ENCODE measurements at places on chromosomes 2 and 18.

- no peak for DNase-seq
Measured at GRCh38 chr18:57947117-57947516, 96.9 kb upstream of the NEDD4L start.

DNA sequence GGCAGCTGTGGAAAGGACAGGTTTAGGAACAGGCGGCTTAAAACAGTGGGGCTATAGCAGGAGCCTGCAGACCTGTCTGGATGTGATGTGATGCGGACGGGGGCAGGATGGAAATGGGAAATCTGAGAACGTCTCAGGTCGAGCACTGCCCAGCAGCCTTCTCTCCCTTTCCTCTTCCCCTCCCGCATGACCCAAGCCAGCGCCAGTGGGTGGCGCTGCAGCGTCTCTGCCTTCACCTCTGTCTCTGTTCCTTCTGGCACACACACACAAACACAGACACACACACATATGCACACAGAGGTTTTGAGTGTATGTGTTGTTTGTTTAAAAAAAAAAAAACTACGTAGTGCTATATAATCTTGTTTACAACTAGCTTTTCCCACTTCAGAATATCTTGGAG, 82.0 kb upstream of the SLC66A3 start:
- DNase-seq, result no peak

GRCh38 chr2:7567646-7568045, 650.4 kb downstream of the RNF144A start:
- no peak for DNase-seq

DNA sequence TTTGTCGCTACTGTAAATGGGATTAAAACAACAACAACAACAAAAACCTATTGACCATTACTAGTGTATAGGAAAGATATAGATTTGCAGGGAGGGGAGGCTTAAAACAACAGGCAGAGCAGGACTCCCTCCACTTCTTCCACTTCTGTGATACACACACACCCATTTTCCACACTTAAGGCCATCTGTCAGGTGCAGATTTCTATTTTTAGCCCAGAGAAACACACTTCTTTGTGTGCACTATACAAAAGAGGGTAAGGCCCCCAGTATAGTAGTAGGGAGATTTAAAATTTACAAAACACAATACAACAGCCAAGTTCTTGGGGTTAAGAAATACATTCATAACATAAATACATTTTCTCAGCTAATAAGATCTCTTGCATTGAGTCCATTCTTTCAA, 22.4 kb downstream of the PTPN2 start:
- no peak for DNase-seq

GRCh38 chr2:86396291-86396785, 44.8 kb upstream of the KDM3A start:
- no peak for DNase-seq

DNA sequence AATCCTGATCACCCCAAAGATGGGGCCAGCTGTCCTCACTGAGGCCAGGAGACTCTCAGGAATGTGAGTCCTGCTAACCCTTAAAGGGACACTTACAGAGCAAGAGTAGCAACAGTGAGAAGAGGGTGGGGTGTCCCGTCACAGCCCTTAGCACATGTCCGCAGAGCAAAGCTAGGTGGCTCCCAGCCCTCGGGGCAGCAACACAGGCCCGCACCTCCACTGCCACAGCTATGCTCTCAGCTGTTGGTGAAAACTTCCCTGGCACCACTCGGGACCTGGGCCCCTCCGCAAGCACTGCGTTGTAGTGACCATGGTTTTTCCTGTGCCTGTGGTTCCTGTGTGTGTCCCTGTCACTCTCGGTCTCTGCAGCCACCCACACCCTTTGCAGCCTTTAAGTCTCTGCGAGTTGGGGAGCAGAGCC, 76.4 kb upstream of the UXS1 start:
- DNase-seq, result no peak

DNA sequence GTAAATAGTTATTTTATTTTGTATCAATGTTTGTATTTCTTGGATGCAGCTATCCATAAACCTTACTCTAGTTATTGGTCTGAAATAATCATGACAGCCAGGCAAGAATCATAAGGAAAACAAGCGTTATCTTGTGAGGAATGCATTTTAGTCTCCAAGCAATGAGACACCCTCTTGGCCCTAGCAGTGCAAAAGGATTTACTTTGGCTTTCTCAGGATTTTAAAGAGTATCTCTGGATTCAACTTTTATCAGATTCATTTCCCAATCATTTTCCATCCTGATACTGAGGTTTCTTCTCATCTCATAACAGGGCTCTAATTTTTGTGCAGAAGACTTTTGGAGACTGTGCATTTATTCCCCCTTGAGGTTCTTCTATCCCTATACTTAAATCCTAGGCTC, 480.8 kb downstream of the TMX3 start:
- no peak for DNase-seq

- no peak for DNase-seq
Measured at GRCh38 chr2:64035072-64035942, 16.1 kb upstream of the VPS54 start.

DNA sequence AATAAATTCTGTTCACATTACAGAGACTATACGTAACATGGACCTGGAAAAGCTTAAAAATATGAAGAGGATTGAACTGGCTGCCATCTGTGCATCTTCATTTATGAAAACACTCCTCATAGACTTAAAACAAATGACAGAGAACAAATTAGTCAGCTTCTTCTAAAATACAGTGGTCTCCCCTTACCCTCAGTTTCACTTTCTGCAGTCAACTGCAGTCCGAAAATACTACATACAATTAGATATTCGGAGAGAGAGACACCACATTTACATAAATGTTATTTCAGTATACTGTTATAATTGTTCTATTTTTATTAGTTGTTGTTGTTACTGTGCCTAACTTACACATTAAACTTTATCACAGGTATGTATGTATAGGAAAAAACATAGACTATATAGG, 6.5 kb downstream of the RNF103 start:
- DNase-seq, result no peak

DNA sequence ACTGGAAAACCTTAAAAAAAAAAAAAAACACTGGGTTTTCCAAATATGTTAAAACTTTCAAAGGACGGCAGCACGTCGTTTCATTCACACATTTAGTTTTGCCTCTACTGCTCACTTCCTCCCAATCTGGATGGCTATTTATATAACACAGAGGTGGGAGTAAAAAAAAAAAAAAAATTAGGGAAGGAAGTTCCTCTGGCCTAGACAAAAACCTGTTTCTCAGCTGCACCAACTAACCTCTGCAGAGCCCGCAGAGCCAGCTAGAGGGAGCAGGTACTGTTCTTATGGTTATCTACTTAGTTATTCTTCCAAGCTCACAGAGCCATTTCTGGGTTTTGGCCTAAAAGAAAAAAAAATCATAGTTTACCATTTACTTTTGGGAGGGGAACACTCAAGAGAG, 28.1 kb downstream of the SLC1A4 start:
- no peak for DNase-seq

GRCh38 chr2:173713904-173714555, 251.1 kb downstream of the SP3 start:
- DNase-seq, result no peak

DNA sequence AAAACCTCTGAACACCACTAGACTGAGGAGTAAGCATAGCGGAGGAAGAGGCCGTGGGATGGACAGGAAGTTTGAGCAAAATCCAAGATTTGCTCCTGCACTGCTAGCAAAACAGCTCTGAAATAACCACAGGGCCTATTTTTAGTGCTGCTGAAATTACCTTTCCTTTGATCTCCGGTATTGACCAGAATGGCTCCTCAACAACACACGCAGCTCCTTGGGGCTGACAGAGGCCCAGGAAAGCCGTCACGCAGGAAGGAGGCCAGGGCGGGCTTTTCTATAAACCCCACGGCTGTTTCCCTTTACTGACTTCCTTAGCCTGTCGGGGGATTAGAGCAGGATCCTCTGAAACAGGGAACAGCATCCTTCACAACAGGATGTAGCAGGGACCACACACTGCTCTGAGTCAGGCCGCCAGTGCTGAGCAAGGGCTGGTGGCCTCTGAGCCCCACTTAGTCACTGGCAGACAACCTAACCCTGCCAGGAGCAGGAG, 80.8 kb upstream of the LCLAT1 start:
- no peak for DNase-seq

DNA sequence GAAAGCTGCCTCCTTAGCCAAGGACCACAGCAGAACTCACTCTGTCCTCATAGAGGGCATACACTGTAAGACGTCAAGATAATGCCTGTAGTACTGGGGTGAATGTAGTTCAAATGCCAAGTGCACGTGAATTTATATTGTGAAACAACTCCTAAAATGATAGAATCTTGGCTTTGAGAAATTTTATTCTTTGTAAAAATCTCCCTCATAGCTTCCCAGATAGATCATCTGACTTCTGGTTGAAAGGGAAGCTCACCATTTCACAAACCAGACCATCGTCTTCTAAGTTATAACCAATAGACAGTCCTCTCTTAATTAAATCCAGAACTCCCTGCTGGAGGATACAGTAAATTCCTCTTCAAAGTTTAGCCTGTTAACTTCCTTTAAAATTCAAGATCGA, 110.9 kb upstream of the MSTN start:
- no peak for DNase-seq

DNA sequence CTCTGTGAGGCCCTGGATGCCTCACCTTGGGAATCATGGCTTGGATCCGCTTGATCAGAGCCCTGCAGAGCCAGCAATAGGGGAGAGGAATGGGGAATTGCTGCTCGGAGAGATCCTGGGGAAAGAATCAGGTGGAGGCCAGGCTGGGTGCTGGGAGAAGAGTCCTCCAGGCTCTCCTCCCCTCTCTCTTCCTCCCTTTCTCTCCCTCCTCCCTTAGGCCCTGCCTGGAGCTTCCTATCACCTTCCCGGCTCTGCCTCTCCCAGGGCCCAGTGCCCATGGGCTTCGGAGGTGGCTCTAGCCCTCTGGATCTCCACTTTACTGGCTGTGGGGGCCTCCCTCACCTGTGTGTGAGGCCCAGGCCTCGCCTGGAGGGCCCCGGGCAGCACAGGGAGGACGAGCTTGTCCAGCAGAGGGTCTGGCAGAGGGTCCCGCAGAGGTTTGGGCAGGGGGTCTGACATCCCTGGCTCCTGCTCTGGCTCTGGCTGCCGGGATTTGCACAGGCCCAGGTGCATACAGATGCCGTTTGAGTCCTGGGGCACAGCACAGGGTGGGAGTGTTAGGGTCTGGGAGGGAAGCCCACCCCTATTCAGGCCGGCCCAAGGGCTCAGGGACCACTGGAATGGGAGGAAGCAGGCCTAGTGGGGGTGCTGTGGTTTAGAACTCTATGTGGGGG, 2.6 kb downstream of the SFTPB start:
- DNase-seq, result no peak

DNA sequence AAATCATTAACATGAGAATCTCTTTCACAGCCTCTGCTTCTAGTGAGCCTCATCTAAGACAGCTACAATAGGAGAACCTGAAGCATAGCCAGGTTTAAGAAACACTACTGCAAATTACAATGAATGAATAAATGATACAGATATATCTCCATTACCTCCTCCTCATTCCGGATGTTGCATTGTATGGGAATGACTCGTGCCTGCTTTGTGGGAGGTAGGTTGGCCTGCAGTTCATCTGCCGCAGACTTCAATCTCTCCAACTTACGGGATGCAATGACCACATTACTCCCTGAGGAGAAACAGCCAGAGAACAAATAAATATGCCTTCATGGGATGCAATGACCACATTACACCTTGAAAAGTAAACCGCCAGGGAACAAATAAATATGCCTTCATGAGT, 15.4 kb downstream of the PECR start:
- DNase-seq, result no peak

- no peak for DNase-seq
Measured at GRCh38 chr2:2328848-2329247, 2.2 kb downstream of the MYT1L start.

GRCh38 chr18:54239601-54240000, 15.1 kb upstream of the MBD2 start:
- no peak for DNase-seq

DNA sequence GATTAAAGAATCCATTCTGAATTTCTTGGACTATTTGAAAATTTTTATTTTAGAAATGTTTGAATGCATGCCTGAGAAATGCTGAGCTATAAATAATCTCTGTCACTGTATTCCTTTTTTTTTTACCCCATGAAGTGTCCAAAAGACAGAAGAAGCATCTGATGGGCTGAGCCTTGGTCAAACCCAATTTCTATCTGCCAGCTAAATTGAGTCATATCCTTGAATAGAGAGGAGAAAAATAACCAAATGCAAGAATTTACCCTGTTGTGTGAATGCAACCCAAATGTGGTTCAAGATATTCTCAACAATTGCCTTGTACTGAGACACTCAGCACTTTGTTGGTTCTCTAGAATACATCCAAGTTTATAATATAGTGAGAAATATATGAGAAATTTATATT, 223.5 kb downstream of the UBE2E3 start:
- DNase-seq, result no peak

DNA sequence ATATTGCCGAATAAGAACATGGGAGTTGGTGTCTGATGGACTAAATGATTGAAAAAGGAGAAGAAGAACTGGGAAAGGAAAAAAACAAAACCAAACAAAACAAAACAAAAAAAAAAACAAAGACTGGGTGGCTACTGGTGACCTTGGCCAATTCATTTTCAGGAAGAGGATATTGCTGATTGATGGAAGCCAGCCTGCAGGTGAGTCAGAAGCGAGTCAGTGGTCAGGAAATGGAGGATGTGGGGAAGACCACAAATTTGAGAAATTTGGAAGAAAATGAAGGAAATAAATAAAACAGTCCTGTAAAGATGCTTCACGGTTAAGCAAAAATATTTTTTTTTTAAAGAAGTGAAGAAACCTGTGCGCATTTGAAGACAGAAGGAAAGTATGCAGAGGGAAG, 296.9 kb downstream of the ZNF521 start:
- no peak for DNase-seq

DNA sequence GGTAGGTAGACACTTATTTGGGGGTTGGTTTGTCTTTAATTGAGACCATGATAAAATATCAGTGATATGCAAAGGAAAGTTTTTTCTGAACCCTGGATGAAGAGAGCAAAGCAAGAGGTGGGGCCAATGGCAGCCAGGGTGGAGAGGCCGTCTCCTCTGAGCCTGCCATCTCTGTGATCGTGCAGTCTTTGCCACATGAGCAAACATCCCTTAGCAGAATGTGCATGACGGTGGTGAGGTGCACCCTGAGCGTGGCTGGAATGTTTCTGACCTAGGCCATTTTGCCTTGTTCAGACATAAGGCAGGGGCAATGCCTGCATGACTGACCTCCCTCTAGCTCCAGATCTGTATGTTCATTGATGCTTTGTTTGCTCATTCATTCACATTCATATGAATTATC, 6.0 kb downstream of the NCK2 start:
- no peak for DNase-seq

- no peak for DNase-seq
Measured at GRCh38 chr18:13229001-13229671, 10.6 kb downstream of the LDLRAD4 start.

DNA sequence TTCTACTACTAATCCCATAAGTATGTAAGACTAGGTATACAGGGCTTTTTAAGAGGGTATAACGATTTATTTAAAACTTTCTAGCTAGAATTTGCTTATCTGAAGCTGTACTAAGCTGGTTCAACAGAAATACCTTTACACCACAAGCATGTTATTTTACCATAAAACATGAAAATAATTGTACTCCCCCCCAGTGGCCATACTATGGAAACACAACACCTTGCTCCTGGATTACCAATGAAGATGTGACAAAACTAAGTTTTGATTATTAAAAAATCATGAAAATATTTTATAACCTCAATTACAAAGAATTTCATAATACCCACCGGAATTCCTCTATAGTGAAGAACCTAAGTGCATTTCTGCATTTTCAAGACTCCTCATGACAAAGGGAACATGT, 27.3 kb downstream of the LPIN2 start:
- no peak for DNase-seq

- DNase-seq, result no peak
Measured at GRCh38 chr2:173830170-173830569, 135.0 kb downstream of the SP3 start.

Measured in activated CD4-positive, CD25-positive, alpha-beta regulatory T cell (primary cell).